ENCODE measurements at places on chromosomes 1 and 21. TPM values are rescaled to one million over a fixed set of nuclear protein-coding genes. Genes with fewer than 3 reads are reported as not detected.

DNA sequence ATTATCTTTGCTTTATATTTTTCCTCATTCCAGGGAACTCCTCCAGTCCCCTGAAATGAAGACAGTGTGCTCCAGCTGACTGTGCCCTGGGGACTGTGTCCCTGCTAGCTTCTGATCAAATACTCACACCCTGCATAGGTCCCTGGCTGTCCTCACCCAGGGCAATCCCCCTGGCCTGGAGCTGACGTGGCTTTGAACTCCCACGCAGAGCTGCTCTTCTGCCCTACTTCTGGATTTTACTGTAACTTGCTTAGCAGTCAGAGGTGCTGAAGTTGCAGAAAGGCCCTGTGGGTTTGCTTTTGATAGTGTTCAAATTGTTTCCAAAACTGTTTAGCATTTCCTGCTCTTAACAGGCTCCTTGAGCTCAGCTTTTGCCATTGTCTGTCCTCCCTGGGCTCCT lies 186.5 kb downstream of the FASLG start:
- H3K4me3 ChIP-seq, result no peak overlapping the region
- H3K27me3 ChIP-seq, result peaks cover 14% of the 10 kb centered on the region
- peak overlapping the region; percentile 20 for H3K27ac ChIP-seq
- peaks cover 19% of the 10 kb centered on the region for H3K4me1 ChIP-seq
- H3K36me3 ChIP-seq, result peaks cover 4% of the 10 kb centered on the region

DNA sequence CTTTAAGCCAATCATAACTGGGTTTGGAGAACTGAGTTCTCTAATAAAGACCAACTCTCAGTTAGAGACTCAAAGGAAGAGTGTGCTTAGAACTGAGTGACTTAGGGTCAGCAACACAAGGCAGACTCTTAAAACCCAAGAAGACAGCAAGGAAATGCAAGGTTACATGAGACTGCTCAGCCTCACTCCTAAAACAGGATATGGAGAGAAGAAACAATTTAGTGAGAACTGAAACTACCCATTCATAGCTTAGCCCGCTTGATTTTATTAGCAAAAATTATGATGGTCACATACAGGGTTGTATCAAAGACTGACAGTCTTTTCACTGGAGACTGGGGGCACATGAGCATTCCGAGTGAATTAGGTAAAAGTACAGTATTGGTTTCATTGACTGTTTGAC lies 78.9 kb upstream of the DMRTA2 start:
- H3K4me3 ChIP-seq, result no peak overlapping the region
- no peaks in the 10 kb centered on the region for H3K4me1 ChIP-seq
- no peak overlapping the region for H3K27ac ChIP-seq
- H3K36me3 ChIP-seq, result peaks cover 32% of the 10 kb centered on the region
- no peak for DNase-seq
- no peaks in the 10 kb centered on the region for H3K27me3 ChIP-seq

DNA sequence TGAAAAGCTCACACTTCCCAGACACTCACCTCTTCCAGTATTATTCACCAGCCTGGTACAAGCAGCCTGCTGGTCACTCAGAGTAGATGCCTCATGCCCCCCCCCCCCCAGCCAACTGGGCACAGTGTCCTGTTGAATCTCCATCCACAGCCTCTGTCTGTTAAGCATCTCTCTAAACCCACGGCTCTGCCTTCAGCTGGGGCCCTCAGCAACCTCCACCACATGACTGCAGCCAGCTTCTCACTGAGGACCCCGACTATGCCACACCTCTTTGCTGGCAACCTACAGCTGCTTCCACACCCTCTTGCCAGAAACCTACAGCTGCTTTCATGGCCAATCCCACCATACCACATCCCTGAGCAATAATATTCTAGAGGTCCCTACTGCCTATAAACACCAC lies 113.1 kb downstream of the RHOU start:
- no peak overlapping the region for H3K27ac ChIP-seq
- DNase-seq, result no peak
- H3K27me3 ChIP-seq, result no peaks in the 10 kb centered on the region
- H3K36me3 ChIP-seq, result peaks cover 1% of the 10 kb centered on the region

GRCh38 chr1:232132572-232132971 lies 497.4 kb downstream of the SIPA1L2 start:
- H3K27me3 ChIP-seq, result peaks cover 3% of the 10 kb centered on the region
- H3K4me1 ChIP-seq, result no peaks in the 10 kb centered on the region
- no peak for DNase-seq
- no peak overlapping the region for H3K27ac ChIP-seq
- no peaks in the 10 kb centered on the region for H3K36me3 ChIP-seq
- no peak overlapping the region for H3K4me3 ChIP-seq

DNA sequence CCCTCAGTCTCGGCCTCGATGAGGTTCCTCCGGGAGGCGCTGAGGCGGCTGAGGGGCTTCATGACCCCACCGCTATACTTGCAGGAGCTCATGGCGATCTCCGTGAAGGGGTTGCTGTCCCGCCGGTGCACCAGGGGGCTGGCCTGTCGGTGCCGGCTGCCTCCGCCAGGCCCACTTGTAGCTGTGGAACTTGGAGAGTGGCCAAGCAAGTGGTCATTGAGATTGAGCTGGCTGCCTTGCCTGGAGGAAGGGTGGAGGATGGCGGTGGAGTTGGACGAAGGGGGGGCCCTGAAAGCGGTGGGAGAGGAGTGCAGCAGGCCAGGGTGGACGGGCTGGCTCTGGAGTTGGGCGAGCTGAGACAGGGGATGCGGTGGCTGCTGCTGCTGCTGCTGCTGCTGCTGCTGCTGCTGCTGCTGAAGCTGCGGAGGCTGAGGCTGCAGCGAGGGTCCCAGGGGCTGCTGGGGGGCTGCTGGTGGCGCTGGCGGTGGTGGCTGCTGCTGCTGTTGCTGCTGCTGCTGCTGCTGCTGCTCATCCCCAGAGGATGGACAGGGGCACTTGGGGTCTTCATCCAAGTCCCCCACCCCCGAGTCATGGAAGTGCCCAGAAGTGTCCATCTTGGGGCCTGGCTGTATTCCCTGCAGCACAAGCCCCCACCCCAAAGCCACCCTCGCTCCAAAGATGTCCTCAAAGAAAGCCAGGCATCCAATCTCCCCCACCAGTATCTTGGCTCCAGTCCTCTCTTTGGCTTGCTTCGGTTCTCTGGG lies 548 bp downstream of the KCNN3 start:
- peaks cover 29% of the 10 kb centered on the region for H3K4me1 ChIP-seq
- H3K36me3 ChIP-seq, result no peaks in the 10 kb centered on the region
- no peak overlapping the region for H3K27ac ChIP-seq

GRCh38 chr21:40733024-40733397 lies 113.9 kb downstream of the DSCAM start:
- H3K27me3 ChIP-seq, result no peaks in the 10 kb centered on the region
- H3K36me3 ChIP-seq, result no peaks in the 10 kb centered on the region
- H3K4me3 ChIP-seq, result no peak overlapping the region
- no peaks in the 10 kb centered on the region for H3K4me1 ChIP-seq
- H3K27ac ChIP-seq, result no peak overlapping the region

GRCh38 chr1:229158341-229158921 lies 112.5 kb upstream of the RAB4A start:
- H3K4me3 ChIP-seq, result no peak overlapping the region
- peaks cover 2% of the 10 kb centered on the region for H3K36me3 ChIP-seq
- DNase-seq, result no peak

- no peak for DNase-seq
- no peak overlapping the region for H3K27ac ChIP-seq
- no peaks in the 10 kb centered on the region for H3K27me3 ChIP-seq
These were observed 11.2 kb downstream of the MKNK1 start for GRCh38 chr1:46592823-46593222.

The TMPRSS3 gene
- total RNA-seq, result 10.1 TPM

The ANGPTL1 gene
- total RNA-seq, result not detected

The TRIM67 gene
- total RNA-seq, result not detected
